ENCODE measurements at places on chromosomes 2 and 18. TPM values are rescaled to one million over a fixed set of nuclear protein-coding genes. Genes with fewer than 3 reads are reported as not detected.

The CRYBA2 gene
- not detected for total RNA-seq

The NXPH2 gene
- total RNA-seq: not detected

The RNU2-63P gene
- not detected for total RNA-seq

The EPB41L3 gene
- 36.8 TPM for total RNA-seq

The TRIM43 gene
- not detected for total RNA-seq

The TOGARAM2 gene
- under 0.01 TPM for total RNA-seq

The MYO5B gene
- 0.17 TPM for total RNA-seq

The TLX2 gene
- total RNA-seq: 0.34 TPM

The MSTN gene
- under 0.01 TPM for total RNA-seq

The UGT1A5 gene
- total RNA-seq: not detected

The TRABD2A gene
- 6.8 TPM for total RNA-seq

The POTEJ gene
- not detected for total RNA-seq

The DSG1 gene
- total RNA-seq: not detected

The IL37 gene
- not detected for total RNA-seq

The STRN gene
- 5.1 TPM for total RNA-seq

The MDH1B gene
- total RNA-seq: 0.34 TPM

The NCKAP5 gene
- total RNA-seq: under 0.01 TPM

The GCFC2 gene
- 10.7 TPM for total RNA-seq

The SFTPB gene
- total RNA-seq: not detected

The CYP1B1 gene
- 86.6 TPM for total RNA-seq

The NT5DC4 gene
- total RNA-seq: not detected

The CD8A gene
- total RNA-seq: not detected

The MTCL1 gene
- 14.3 TPM for total RNA-seq

The EML6 gene
- under 0.01 TPM for total RNA-seq

The DLX1 gene
- total RNA-seq: not detected

The SERPINB4 gene
- total RNA-seq: not detected

The ALPP gene
- not detected for total RNA-seq

The CREG2 gene
- total RNA-seq: 0.34 TPM

The MATN3 gene
- total RNA-seq: 3.9 TPM

The CHRNG gene
- total RNA-seq: not detected

The ITGB1BP1 gene
- 77.4 TPM for total RNA-seq

The RPRM gene
- not detected for total RNA-seq

The ALKAL2 gene
- total RNA-seq: not detected

The NETO1 gene
- total RNA-seq: 0.74 TPM

The SPATA3 gene
- total RNA-seq: not detected

The FBXO36 gene
- 4.2 TPM for total RNA-seq

The LYG2 gene
- not detected for total RNA-seq

The C1GALT1C1L gene
- 1.0 TPM for total RNA-seq

The CCDC85A gene
- total RNA-seq: 0.15 TPM

The YPEL5 gene
- total RNA-seq: 23.8 TPM

The TEX44 gene
- not detected for total RNA-seq

The POLE4 gene
- total RNA-seq: 29.4 TPM

The RPS27A gene
- 1,202 TPM for total RNA-seq

The LRRTM4 gene
- total RNA-seq: not detected

The B3GNT7 gene
- total RNA-seq: 0.50 TPM

The CLASP1 gene
- total RNA-seq: 33.8 TPM

The DUSP11 gene
- 20.8 TPM for total RNA-seq
